CMK (cell line): ENCODE measurements at places on chromosomes 5 and 9.

- no peak for DNase-seq
Observed at GRCh38 chr9:76004526-76004925, 114.1 kb downstream of the PCSK5 start.

- DNase-seq: no peak
Observed at GRCh38 chr9:75992482-75993206, 102.2 kb downstream of the PCSK5 start.

- DNase-seq: no peak
Observed at GRCh38 chr9:133990366-133991213, 1.5 kb downstream of the VAV2 start.

GRCh38 chr5:105501315-105501714, 1938.7 kb upstream of the NUDT12 start:
- DNase-seq: no peak

GRCh38 chr5:51416149-51416548, 32.9 kb downstream of the ISL1 start:
- DNase-seq: no peak

DNA sequence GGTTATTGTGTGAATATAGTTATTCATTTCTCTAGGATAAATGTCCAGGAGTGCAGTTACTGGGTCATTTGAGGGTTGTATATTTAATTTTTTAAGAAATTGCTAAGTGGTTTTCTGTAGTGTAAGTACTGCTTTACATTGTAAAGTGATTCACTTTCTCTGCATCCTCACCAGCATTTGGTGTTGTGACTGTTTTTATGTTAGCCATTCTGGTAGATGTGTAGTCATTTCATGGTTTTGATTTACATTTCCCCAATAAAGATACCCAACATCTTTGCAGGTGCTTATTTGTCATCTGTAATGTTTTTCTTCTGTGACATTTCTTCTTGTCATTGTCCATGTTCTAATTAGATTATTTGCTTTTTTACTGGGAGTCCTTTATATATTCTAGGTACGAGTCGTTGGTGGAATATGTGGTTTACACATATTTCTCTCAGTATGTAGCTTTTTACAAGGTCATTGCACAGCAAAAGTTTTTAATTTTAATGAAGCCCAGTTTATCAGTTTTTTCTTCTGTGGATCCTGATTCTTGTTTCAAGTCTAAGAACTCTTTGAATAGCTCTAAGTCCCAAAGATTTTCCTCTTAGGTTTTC, 34.0 kb downstream of the SCGB3A1 start:
- DNase-seq: no peak

DNA sequence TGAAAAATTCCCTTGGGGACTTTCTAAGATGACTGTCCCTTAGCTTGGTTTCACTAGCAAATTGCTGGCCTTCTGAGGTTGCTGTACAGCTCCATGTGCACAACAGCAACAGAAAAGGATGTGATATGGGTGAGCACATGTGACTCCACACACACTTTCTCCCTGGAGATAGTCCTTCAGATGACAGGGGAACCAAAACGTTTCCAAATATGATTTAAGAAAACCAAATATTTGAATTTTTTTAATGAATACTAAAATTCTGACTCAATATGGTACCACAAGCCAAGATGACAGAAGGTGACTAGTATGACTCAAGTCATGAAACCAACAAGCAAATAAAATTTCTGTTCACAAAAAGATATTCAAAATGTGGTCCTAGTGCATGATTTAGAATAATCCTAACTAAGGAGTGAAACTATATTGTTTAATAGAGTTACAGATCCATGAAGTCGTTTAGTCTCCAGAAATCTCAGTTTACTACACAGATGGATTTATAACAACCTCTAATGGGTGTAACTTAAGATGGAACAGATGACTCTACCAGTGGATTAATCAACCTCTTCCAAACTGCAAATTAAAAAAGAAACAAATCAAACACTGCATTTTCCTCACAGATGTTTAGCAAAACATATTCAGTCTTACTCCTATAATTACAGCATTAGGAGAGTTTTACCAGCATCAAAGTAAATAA, 144.8 kb upstream of the PIK3R1 start:
- DNase-seq: no peak

DNA sequence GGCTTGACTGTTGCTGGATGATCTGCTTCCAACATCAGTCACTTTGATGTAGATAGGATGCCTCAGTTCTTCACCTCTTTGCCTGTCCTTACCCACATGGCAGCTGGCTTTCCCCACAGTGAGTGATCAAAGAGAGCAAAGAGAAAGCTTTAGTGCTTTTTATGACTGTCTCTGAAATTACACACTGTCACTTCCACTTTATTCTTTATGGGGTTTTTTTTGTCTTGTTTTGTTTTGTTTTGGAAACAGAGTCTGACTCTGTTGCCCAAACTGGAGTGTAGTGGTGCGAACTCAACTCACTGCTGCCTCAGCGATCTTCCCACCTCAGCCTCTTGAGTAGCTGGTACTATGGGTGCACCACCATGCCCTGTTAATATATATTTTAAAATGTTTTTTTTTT, 32.4 kb upstream of the C5orf24 start:
- no peak for DNase-seq

DNA sequence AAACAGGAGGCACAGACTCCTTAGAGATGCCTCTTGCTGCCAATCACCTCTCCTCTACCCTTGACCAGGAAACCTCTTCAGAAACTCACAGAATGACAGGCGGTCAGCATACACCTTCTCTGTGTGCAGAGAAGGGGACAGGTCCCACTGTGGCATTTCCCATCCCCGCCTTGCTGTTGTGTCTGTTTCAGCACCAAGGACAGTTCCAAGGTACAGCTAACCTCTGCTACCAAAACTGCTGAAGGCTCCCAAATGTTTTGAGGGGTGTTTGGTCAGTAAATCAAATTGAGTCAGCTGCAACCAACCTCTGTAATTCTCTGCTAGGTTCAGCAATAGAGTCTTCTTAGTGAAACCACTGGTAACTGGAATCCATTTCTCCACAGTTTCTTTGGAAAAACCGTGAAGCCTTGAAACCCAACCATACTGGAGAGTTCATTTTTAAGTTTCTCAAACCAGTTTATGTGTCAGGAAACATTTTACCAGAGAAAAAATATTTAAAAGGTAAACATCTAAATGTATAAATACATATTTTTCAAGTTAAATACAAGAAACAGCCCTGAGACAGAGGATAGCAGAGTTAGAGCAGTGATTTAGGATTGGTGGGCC, 122.0 kb downstream of the DRD1 start:
- DNase-seq: no peak

DNA sequence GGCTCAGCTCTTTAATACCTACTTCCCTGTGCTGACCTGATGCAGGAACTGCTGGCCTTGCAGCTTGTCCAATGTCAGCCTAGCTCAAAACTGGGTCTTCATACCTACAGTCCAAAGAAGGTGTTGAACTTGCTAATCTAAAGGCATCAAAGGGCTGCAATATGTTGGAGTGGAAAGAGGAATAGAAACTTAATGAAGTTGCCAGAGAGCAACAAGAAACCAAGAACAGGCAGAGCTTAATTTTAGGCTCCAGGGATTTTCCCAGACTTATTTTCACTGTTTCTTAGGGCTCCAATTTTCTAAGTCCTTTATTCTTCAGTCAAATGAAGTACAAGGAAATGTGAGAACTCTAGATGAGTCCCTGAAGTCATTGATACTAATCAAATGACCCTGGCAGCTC, 17.6 kb upstream of the ERCC6L2 start:
- no peak for DNase-seq
